Glutamatergic neuron (in vitro differentiated cells): ENCODE measurements at places on chromosomes 3 and 15. TPM values are rescaled to one million over a fixed set of nuclear protein-coding genes. Genes with fewer than 3 reads are reported as not detected.

The RASL12 gene
- total RNA-seq: 0.44 TPM

GRCh38 chr3:131348911-131349310 is 32.7 kb upstream of the NUDT16 start:
- no peaks in the 10 kb centered on the region for H3K27me3 ChIP-seq
- DNase-seq: no peak
- peaks cover 14% of the 10 kb centered on the region for H3K36me3 ChIP-seq
- no peak overlapping the region for H3K27ac ChIP-seq
- H3K4me1 ChIP-seq: peaks cover 12% of the 10 kb centered on the region
- H3K4me3 ChIP-seq: no peak overlapping the region

DNA sequence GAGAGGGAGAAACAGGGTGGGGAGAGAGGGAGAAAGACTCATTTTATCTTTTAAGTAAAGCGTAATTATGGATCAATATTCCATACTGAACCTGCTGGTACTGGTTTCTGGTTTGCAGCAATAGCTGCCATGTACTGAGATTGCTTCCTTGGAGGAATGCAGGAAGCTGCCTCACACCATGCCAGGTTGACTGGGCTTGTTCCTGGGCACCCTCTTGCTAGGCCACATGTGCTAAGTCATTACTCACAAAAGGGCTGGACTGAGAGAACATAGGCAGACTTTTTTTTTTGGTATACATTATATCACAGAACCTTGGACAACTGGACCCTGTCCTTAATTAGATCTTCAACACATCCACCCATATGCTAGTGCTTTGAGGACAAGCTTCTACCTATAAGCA is 193.4 kb downstream of the ZNF621 start:
- H3K27ac ChIP-seq: no peak overlapping the region
- H3K4me3 ChIP-seq: no peak overlapping the region
- DNase-seq: no peak
- no peaks in the 10 kb centered on the region for H3K36me3 ChIP-seq
- H3K27me3 ChIP-seq: peaks cover 3% of the 10 kb centered on the region
- peaks cover 21% of the 10 kb centered on the region for H3K4me1 ChIP-seq

GRCh38 chr3:32203854-32204253 is 34.6 kb upstream of the CMTM8 start:
- H3K4me1 ChIP-seq: no peaks in the 10 kb centered on the region
- no peak for DNase-seq
- no peaks in the 10 kb centered on the region for H3K36me3 ChIP-seq
